Gastrocnemius medialis (tissue), 4 donors: ENCODE measurements at places on chromosomes 12 and 14. TPM values are rescaled to one million over a fixed set of nuclear protein-coding genes. Genes with fewer than 3 reads are reported as not detected.

TMTC2 gene
- 1.6 TPM for total RNA-seq

CLEC6A gene
- not detected for total RNA-seq

CLEC4A gene
- total RNA-seq = not detected

TAS2R14 gene
- total RNA-seq = not detected
